Placental pericyte (primary cell): ENCODE measurements at places on chromosomes 16 and 17. TPM values are rescaled to one million over a fixed set of nuclear protein-coding genes. Genes with fewer than 3 reads are reported as not detected.

The TTLL6 gene
- total RNA-seq = under 0.01 and 0.44 TPM in 2 replicates

The COL1A1 gene
- total RNA-seq = 2,368 and 3,907 TPM in 2 replicates

The STX1B gene
- 1.1 and 3.0 TPM in 2 replicates for total RNA-seq

The BCO1 gene
- not detected in 2 replicates for total RNA-seq

The CLEC18A gene
- total RNA-seq = 0.14 and 0.66 TPM in 2 replicates

The RNF222 gene
- total RNA-seq = not detected in 2 replicates

The CHST4 gene
- total RNA-seq = not detected in 2 replicates

The PTGES3L gene
- total RNA-seq = 0.66 and 1.9 TPM in 2 replicates

The CSH1 gene
- total RNA-seq = not detected in 2 replicates

The TCAP gene
- total RNA-seq = 0.44 TPM in 1 of 2 replicates, not detected in the other

The PPY gene
- not detected in 2 replicates for total RNA-seq

The PYCARD gene
- 50.4 and 56.2 TPM in 2 replicates for total RNA-seq

The GRAP gene
- under 0.01 TPM in 1 of 2 replicates, not detected in the other for total RNA-seq

The CDRT15 gene
- not detected in 2 replicates for total RNA-seq

The SCNN1B gene
- not detected in 2 replicates for total RNA-seq

The SMIM5 gene
- total RNA-seq = not detected in 2 replicates

The ADCY9 gene
- 35.4 and 131 TPM in 2 replicates for total RNA-seq

The GLOD4 gene
- 33.0 and 51.5 TPM in 2 replicates for total RNA-seq

The OTOP2 gene
- total RNA-seq = not detected in 2 replicates

The KRT31 gene
- total RNA-seq = not detected in 2 replicates

The KCNJ2 gene
- total RNA-seq = 2.9 and 15.8 TPM in 2 replicates

The PLLP gene
- 0.14 and 0.44 TPM in 2 replicates for total RNA-seq

The CLEC18B gene
- not detected in 2 replicates for total RNA-seq

The PRSS33 gene
- total RNA-seq = not detected in 2 replicates

The IRX5 gene
- total RNA-seq = 0.22 and 0.29 TPM in 2 replicates
